ENCODE measurements at places on chromosomes 11 and 22.

- peak; percentile 26 for DNase-seq
These were observed 1.1 kb downstream of the MTMR2 start for GRCh38 chr11:95922536-95923438.

DNA sequence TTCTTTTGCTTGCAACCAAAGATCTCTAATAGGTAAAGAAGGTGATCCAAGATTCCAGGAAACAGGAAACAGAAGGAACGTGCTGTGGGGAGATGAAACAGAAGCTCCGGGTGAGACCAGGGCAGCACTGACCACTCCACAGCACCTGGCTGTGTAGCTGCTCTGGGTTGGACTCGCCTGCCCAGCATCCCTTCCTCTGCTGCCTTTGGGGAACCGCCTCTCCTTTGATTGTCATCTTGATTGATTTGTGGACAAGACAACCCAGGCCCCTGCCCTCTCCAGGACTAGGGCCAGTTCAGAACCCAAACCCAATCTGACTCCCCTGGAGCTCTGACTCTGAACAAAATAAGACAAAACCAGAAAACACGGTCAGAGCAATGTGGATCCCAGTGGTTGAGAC is 14.7 kb upstream of the APOBEC3A start:
- no peak for DNase-seq

- peak; percentile 40 for DNase-seq
These were observed 80.2 kb downstream of the CCDC34 start for GRCh38 chr11:27282806-27283205.

- DNase-seq = peak; percentile 40
These were observed 38.9 kb downstream of the LIMK2 start for GRCh38 chr22:31250740-31251600.

- DNase-seq = no peak
These were observed 10.9 kb downstream of the MUC2 start for GRCh38 chr11:1085440-1086170.

GRCh38 chr11:45314900-45315299 is 28.8 kb upstream of the SYT13 start:
- no peak for DNase-seq

DNA sequence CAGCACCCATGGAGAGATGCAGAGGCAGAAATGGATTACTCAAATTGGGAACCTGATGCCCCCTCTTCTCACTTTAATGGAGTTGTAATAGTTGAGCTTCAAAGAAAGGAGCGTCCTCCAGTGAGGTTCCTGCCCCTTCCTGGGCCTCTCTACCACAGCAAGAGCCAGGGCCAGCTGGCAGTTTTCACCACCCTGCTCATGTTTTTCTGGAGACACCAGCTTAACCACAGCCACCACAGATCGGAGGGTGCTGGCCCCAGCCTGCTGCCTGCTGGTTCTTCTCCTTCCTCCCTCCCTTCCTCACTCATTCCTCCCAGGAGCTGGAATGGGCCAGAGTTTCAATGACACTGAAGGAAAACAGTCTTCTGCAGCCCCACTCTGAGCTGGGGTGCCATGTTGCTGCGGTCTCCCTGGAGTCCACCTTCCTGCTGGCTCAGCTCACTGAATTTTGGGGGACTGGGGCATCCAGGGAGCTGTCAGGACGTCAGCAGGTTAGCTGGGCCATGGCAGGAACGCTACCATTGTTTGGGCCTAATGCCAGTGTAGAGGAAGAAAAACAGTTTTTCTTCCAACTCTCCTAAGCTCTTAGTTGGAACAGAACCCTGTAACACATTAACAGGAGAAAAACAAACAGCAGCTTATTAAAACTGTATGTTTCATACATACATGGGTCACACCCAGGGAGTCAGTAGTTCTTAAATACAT is 57.7 kb downstream of the TRAF6 start:
- peak; percentile 59 for DNase-seq

Measured in fibroblast of pulmonary artery (primary cell).